ENCODE measurements at places on chromosomes 4 and X.

DNA sequence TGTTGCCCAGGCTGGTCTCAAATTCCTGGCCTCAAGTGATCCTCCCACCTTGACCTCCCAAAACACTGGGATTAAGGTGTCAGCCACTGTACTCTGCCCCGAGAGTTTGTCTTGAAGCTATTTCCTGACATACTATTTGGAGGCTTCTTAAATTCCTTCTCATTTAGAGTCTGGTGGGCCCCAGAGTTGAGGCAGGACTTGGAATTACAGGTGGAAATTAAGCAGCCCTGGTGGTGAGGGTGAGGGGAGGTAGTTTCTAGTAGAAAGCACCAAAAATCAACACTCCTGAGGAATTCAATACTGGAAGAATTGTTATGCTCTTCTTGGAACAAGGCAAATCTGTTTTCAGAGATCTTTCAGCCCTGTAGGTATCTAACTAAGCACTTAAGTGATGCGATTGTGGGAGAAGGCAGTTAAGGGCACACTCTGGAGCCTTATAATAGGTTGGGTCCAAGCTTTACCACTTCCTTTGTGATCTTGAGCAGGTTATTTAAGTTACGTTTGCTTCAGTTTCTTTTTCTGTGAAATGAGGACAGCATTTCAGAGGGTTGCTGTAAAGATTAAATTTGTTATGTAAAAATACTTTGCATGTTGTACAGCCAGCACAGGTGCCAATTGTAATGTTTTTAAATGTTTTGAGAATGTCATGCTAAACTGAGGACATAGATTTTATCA lies 200.7 kb downstream of the SOWAHB start:
- DNase-seq: no peak

GRCh38 chr4:11512871-11513270 lies 84.2 kb upstream of the HS3ST1 start:
- no peak for DNase-seq

- no peak for DNase-seq
Measured at GRCh38 chr4:86640469-86640868, 46.4 kb downstream of the PTPN13 start.

GRCh38 chr4:11914406-11914805 lies 485.7 kb upstream of the HS3ST1 start:
- no peak for DNase-seq

GRCh38 chr4:72564184-72564583 lies 4.8 kb downstream of the ADAMTS3 start:
- no peak for DNase-seq

- DNase-seq: no peak
Measured at GRCh38 chr4:166146806-166147540, 273.9 kb downstream of the TLL1 start.

- no peak for DNase-seq
Measured at GRCh38 chr4:3834663-3835521, 68.7 kb downstream of the ADRA2C start.

- DNase-seq: peak; percentile 6
Measured at GRCh38 chr4:6019316-6020263, 1.4 kb upstream of the C4orf50 start.

DNA sequence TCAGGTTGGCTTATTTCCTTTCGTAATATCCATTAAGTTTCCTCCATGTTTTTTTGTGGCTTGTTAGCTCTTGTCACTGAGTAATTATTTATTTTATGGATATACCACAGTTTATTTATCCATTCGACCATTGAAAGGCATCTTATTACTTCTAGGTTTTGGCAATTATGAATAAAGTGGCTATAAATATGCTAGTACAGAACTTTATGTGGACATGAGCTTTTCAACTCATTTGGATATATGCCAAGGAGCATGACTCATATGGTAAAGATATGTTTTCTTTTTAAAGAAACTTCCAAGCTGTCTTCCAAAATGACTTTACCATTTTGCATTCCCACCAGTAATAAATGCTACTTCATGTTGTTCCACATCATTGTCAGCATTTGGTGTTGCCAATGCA lies 803.6 kb downstream of the GLUD2 start:
- peak; percentile 13 for DNase-seq

GRCh38 chrX:48631376-48632090 lies 34.2 kb downstream of the WDR13 start:
- peak; percentile 87 for DNase-seq

DNA sequence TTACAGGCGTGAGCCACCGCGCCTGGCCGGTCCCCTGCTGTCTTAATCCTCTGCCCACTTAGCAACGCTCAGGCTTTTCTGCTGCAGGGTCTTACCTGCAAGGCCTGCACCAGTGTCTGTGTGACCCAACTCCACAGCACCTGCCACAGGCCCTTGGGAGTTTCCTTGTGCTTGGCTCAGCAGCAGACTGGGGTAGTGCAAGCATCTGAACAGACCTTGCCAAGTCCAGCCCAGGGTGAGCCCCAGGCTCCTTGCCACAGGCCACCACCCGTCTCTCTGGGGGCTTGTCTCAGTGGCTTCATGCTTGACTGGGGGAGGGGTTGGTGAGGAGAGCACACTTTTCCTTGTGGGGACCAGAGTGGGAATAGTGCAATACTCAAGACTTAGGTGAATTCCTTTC lies 87.0 kb downstream of the FAM193A start:
- DNase-seq: no peak

DNA sequence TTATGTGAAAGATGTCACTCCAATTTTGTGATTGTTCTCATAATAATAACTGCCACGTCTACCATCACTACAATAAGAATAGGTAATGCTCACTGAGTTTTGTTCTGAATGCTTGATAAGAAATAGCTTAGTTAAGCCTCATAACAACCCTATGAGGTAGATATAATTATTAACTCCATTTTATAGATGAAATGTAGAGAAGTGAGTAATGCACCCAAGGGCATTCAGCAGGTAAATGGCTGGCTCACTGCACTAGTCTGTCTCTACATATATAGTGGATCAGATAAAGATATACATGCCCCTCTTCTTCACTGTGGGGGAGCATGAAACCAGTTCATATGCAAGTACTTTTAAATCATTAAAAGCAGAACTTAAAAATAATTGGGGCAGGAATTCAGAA lies 65.8 kb upstream of the SLC4A4 start:
- no peak for DNase-seq

DNA sequence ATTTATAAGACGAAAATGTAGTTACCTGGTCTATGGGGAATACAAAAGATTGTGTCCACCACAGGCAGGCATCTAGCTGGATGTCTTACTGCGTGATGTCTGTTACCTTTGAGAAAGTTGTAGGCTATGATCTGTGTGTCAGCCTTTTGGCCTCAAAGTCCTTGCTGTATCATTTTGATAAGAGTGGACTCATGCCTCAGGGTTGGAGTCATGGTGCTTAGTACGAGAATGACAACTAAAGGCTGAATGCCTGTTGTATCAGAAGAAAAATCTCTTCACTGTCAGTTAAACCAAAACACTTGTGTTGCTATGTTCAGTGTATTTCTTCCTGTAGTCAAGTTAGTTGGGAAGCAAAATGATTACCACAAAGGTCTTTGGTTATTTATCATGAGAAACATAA lies 226.2 kb downstream of the ARHGAP10 start:
- no peak for DNase-seq

- DNase-seq: no peak
Measured at GRCh38 chr4:71069063-71069462, 75.6 kb downstream of the DCK start.

GRCh38 chrX:15349046-15349445 lies 13.7 kb upstream of the PIGA start:
- peak; percentile 47 for DNase-seq

GRCh38 chr4:106530821-106531220 lies 162.2 kb upstream of the GIMD1 start:
- no peak for DNase-seq

DNA sequence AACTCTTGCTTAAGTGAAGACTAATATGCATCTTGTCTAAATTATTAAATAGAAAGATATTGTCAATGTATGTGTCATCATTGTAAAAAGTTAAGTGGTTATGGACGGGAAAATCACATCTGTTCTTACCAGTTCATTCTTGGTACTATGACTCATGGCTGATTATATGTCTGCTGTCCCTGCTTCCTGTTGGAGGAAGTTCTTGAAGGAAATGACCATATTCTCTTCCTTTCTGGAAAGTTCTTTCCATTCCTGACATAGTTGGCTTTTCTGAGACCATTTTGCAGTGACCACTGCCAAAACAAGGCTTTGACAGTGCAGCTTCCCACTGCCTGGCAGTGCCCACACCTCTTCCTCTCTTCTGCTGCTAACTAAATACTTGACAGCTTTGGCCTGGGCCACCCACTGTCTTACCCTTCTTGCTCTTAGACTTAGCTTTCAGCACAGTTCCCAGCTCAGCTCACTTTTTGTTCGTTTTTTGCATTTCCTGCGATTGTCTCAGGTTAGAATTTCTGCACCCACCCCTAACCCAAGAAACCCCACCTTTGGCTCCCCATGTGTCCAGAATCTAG lies 13.2 kb upstream of the CLDN24 start:
- DNase-seq: peak; percentile 36

- no peak for DNase-seq
Measured at GRCh38 chrX:2397229-2398063, 103.3 kb downstream of the DHRSX start.

GRCh38 chrX:150482537-150483206 lies 85.7 kb upstream of the MTM1 start:
- DNase-seq: peak; percentile 22

- peak; percentile 13 for DNase-seq
Measured at GRCh38 chr4:154082760-154083535, 294.1 kb upstream of the SFRP2 start.

GRCh38 chr4:61204353-61205060 lies 4.4 kb downstream of the ADGRL3 start:
- DNase-seq: no peak

- DNase-seq: no peak
Measured at GRCh38 chrX:38860106-38861013, 59.1 kb downstream of the MID1IP1 start.

- DNase-seq: no peak
Measured at GRCh38 chr4:131098976-131099375, 2003.0 kb downstream of the C4orf33 start.

DNA sequence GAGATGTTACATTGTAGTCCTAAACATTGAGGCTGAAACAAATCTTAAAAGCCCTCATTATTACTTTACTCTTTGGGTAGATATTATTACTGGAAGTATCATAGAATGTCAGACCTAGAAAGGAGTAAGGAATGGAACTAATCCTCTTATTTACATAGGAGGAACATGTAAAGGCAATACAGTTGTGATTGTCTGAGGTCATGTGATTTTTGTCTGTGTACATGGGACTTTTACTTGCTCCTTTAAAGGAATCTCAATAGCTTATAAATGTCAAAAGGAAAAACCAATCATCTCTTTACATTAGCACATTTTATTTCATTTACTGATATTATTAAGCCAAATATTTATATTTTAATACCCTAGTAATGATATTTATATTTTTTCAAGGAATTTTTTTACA lies 568.2 kb downstream of the CCSER1 start:
- DNase-seq: no peak

GRCh38 chrX:128769495-128769894 lies 717.3 kb upstream of the ACTRT1 start:
- DNase-seq: no peak

DNA sequence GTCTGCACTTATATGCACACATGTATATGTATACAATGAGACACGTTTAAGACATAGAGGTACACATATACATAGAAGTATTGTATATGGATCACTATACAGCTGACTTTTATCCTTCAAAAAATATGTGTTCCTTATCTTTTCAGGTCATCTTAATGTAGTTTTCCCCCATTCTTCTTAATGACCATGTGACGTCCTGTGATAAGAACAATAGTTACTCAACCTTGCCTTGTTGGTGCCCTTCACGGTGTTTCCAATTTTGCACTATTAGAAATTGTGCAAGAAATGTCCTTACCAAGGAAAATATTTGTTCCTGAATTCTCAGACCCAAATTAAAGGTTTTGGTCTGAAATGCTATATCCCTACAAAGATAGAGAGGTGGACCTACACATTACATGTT lies 1.0 kb upstream of the PPBP start:
- no peak for DNase-seq

DNA sequence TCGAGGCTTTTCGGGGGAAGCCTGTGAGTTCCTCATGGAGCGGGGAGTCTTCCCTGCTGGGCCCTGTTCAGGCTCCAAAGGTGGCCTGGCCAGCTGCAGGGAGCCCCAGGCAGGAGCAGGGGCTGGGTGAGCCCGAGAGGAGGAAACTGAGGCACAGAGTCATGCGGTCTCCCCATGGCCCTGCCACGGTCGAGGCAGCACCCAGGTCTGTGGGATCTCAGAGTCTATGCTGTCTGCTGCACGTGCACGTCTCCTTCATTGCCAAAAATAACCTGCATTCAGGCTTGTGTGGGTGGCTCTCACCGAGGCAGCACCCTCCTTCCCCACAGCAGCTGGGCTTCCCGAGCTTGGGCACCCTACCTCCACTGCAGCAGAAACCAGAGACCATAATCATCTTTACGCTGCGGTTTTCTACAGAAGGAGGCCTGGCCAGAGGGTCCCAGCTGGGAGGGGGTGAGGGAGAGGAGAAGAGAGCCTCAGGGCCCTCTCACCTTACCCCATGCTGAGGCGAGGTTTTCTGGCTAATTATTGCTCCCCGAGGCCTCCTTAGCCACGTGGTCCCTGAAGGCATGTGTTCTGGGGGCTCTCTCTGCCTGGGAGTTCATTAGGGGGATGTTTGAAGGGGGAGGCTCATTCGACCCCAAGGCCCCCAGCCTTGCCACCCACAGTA lies 64.3 kb downstream of the CPZ start:
- no peak for DNase-seq

DNA sequence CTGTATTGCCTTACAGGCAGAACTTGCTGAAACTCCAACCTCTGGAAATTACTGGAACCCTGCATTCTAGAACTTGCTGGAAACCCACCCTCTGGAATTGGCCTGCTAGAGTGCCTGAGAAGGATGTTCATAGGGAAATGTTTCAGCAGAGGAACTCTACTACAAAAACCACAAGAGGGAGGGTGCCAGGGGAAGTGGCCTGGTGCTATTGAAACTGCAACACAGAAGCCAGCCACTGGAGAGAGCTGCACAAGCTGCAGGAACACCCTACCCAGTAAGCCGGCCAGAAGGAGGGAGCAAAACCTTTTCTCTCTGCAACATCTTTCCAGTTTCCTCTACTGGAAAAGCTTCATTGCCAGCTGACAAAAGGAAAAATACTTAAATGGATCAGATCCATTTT lies 2.5 kb upstream of the BRWD3 start:
- DNase-seq: no peak

DNA sequence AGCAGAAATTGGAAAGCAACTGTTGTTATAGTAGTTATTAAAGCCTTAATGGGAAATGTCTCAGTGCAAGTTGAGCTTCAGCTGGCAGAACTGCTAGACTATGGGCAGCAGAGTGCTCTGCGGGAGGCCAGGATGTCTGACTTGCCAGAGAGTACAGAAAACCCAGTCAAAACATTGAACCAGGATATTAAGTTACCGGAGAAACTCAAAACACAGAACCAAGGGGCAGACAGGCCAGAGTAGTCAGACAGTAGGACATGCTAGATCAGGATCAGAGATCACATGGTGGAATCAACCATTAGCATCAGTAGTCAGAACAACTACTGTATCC lies 72.9 kb upstream of the TNIP3 start:
- no peak for DNase-seq

GRCh38 chr4:18698119-18698883 lies 676.7 kb upstream of the LCORL start:
- DNase-seq: no peak

Measured in astrocyte of the cerebellum (primary cell).